AG09309 (cell line): ENCODE measurements at places on chromosomes 16 and 17.

DNA sequence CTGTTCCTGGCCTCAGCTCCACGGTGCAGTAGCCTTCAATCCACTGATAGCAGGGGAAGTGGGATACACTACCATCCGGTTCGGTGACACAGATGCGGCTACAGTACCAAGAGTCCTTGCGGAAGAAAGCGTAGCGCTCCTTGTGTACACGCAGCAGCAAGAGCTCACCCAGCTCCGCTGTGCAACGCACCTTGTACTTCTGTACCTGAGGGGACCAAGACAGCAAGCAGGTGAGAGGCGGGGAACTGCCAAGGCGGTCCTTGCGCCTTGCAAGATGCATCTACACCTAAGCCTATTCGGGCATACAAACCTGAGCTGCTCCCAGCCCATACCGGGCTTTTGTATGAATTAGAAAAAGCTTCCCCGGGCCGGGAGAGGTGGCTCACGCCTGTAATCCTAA is 1.5 kb downstream of the ALOXE3 start:
- no peak for DNase-seq

- no peak for DNase-seq
These were observed 3.8 kb upstream of the CMTM1 start for GRCh38 chr16:66562409-66562808.

DNA sequence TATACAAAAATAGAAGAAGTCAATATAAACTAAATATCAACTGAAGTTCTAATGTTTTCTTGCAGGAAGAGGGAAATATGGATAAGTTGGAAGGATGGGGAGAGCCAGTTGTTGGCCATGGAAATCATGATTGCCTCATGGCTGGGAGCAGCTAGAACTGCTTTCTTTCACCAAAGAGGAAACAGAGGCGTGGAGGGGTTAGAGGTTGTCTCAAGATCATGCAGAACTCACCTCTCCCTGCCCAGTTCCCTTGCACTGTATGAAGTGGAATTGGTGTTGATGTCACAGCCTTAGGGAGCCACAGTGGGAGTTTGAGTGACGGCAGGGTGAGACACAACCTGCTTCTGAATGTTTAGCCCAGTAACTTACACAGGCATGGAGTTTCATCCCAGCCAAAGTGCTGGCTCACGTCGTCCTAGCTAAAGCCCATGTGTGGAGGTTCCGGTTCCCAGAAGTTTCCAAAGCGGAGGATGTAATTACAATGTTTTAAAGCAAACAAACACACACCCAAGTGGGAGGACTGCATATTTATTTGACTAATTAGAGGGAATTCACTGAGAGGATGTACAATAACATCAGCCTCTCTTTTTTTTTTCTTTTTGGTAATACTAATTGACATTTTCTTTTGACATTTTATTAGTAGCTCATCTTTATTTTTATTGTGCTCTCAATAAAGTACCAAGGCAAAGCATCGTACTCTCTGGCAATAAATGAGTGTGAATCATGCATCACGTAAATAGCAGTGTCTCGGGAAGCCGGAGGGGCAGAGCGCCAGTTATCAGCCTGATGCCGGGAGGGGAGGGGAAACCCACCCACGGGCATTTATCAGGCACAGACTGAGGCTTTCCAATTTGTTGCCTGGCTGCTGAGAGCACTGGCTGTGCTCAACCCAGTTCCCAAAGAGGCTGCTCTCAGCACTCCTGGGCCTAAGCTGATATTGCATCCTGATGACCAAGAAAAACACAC is 118.7 kb upstream of the CDH5 start:
- peak; percentile 55 for DNase-seq

DNA sequence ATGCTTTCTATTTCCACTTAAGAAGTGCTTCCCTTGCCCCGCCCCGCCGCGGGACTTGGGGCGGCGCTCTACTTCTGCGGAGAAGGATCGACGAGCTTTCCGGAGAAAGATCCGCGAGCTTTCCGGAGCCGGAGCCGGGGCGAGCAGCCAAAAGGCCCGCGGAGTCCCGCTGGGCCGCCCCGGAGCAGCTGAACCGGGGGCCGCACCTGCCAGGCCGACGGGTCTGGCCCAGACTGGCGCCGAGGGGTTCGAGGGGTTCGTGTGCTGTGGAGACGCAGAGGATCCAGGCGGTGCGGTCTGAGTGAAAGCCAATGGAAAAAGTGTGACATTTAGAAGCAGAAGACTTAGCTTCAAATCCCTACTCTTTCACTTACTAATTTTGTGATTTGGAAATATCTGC is 50.8 kb downstream of the TBC1D26 start:
- DNase-seq: no peak

DNA sequence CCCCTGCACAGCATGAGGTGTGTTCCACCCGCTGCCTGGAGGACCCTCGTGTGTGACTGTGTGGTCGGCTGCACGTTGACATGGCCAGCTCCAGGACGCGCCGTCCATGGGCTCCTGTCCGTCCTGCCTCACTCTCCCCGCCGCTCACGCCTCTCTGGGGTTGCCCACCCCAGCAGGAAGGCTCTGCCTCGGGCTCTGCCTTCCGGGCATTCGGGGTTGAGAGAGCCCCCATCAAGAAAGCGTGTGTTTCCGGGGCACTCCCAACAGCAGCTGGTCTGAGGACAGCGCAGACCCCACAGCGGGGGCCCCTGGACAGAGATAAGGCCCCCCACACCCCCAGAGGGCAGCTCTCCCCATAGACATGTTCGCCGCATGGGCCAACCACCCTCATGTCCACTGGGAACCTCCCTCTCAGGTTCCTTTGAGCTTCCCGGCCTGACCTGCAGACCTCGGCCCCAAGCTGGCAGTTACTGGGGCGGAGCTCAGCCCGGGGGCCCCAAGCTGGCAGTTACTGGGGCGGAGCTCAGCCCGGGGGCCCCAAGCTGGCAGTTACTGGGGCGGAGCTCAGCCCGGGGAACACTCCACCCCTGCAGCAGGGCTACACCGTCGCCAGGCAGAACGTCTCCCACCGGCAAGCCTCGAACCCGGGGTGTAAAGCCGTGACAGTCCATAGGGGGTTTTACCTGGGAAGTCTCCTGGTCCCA is 8.4 kb upstream of the PIEZO1 start:
- no peak for DNase-seq

DNA sequence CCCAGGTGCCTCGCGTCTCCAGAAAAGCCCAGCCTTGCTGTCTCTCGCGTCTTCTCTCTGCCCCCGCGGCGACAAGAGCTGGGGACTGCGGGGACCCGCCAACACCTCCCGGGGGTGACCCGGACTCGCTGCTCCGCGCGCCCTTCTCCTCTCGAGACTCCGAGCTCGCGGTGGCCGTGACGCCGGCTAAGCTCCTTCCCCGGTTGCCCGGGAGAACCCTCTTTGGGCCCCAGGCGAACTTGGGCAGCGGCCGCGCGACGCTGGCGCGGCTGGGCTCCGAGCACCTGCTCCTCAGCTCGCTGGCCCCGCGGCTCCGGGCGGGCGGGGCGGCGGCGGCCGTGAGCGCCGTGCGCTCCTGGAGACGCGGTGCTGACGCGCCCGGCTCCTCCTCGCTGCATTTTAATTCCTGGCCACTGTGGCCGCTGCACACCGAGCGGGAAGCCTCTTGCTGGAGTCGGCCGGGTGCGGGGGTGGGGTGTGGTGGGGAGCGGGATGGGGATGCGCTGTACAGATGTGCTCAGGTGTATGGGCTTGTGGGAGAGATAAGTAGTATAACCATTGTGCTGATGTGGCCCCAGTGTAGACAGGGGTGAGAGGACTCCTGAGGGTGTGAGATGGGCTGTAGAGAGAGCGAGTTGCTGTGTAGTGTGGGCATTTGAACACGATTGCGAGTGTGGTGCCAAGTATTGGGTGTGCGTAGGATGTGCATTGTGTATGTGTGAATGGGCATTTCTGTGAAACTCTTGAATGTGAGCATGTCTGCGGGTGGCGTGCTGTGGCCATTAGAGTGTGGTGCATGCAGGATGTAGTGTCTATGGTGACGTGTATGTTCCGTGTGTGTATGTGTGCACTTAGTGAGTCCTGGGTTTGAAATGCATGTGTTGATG is at the start of gene ASIC2:
Gene ASIC2 (minus strand): TSS at position 315 of the 887 bp plus-strand sequence.
- no peak for DNase-seq

- no peak for DNase-seq
These were observed 6.9 kb downstream of the DOK4 start for GRCh38 chr16:57479205-57479975.

- DNase-seq: no peak
These were observed 210.0 kb downstream of the FTO start for GRCh38 chr16:53913920-53914319.

DNA sequence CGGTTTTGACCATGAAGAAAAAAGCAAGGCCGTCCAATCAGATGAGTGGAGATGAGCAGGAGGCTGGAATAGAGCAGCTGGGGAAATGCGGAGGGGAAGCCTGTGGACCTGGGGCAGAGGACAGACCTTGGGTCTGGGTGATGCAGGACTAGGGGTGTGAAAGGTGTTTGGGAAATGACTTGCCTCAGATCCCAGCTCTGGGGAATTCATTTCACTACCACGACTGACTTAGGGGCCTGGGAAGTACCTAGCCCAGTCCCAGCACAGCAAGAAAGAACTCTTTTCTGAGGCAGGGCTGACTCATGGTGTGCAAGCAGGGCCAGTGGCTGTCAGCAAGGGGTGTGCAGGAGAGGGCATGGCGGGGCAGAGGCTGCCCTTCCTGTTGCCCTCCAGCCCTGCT is 14.8 kb downstream of the DNAI2 start:
- no peak for DNase-seq

DNA sequence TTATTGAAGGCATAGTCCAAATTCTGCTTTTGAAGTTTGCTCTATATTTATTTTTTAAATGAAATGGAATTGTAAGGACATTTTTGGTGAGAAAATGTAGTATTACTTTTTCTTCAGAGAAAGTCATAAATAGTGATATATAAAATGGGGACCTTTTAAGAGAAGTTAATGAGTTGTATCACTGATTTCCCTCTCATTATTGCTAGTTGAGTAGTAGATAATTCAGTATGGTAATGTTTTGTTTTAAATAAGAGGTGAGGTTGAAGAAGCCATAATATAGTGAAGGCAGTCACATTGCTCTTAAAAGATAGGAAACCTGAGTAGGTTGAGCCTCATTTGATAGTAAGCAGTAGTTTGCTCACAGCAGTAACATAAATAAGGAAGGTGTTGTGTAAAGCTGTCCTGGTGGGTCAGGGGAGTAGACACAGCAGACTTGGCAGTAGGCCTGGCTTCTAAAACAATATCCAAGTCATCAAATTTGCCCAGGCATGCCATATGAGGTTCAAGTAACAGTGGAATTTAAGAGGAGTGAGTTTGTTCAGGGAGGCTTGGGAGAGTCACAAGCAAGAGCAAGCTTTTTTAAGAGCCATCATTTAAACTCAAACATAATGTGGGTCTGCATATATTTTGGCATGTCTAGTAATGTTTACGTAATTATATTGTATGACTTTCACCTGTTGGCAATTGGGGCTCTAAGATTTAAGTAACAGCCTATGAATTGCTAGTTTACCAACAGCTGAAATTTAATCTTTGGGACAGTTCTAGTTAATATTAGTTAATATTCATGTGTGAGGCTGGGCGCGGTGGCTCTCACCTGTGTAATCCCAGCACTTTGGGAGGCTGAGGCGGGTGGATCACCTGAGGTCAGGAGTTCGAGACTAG is 6.5 kb downstream of the NFATC3 start:
- no peak for DNase-seq

DNA sequence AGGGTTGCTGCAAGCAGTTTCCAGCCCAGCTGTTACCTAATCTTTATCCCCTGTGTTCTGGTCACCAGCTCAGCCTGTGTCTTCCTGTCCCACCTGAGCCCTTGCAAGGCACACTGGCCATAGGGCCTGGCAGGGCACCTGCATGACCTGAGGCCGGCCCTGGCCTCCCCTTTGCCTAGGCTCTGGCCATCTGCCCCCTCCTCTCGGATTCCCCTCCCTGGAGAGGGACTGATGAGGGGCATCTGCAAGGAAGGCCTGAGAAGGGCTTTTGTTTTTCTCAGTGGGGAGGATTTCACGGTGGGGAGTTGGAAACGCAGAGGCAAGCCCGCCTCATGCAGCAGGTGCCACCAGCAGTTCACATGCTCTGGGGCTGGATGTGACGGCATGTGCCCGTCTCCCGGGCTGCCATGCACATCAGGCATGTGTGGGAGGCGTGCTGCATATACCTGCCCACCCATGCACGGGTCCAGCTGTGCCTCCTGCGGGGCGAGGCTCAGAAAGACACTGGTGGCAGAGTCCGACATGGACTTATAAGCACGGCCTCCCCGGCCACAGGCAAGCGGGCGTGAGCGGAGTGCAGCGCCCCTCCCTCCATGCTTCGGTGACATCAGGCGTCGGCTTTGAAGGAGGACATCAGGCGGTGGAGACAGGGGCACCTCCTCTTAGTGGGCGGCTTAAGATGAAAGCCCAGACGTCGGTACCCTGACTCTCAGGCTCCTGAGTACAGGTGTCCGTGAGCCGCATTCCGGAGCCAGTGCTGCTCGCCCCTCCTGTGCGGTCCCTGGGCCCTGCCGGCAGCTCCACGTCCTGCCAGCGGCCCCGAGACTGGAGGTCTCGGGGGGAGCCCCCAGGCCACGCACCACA is 16.5 kb downstream of the ASPSCR1 start:
- DNase-seq: no peak

- no peak for DNase-seq
These were observed 221.1 kb downstream of the FTO start for GRCh38 chr16:53925107-53925410.

- no peak for DNase-seq
These were observed 105.3 kb upstream of the FAM20A start for GRCh38 chr17:68706356-68706920.

GRCh38 chr17:22704674-22705073 is 1012.4 kb downstream of the KCNJ18 start:
- DNase-seq: no peak

DNA sequence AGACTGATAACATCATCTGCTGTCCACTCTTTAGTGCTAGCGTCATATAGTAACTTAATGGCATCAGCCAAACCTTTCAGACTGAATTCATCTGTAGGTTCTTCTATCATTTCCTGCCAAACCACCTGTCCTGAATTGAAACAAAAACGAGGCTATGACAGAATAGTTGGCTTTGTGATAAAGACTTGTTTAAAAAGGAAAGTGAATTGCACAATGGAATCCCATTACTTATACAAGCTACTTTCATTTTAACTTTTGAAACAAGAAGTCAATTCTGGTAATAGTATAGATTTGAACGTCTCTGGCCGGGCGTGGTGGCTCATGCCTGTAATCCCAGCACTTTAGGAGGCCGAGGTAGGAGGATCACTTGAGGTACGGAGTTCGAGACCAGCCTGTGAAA is 18.2 kb downstream of the LASP1NB start:
- no peak for DNase-seq
